NCI-H460 (cell line): ENCODE measurements at places on chromosomes 16 and 17.

DNA sequence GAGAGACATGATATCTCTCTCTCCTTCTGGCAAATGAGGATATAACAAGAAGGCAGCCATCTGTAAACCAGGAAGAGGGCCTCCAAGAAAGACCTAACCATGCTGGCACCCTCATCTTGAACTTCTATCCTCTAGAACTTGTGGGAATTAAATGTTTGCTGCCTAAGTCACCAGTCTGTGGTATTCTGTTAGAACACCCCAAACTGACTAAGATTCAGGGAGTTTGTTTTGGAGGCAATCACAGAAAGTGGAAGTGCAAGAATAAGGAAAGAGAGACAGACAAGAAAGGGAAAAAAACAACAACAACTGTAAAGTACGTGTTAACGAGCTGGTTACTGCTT is 114.5 kb upstream of the GOT2 start:
- DNase-seq = no peak

- no peak for DNase-seq
Observed at GRCh38 chr17:13393841-13394710, 207.7 kb downstream of the HS3ST3A1 start.

- DNase-seq = no peak
Observed at GRCh38 chr17:63001689-63002394, 35.8 kb downstream of the TANC2 start.

DNA sequence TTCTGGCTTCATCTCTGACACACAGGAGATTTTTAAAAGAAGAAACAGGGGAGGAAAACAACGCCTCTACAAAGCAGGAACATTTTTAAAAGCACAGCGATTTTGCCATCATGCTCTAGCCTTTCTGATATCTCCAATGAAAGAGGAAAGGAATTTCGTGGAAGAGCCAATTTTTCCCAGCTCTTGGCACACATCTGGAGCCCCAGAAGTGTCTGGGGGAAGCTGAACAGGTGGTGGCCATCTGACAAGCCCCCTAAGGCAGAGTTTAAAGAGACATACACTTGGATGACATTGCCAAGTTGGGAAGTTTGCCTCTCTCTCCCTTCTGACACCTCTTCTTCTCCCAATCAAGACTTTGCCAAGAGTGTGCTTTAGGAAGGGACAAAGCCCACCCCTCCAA is 82.1 kb downstream of the CCT6B start:
- no peak for DNase-seq
